ENCODE measurements at places on chromosomes 1 and 21.

DNA sequence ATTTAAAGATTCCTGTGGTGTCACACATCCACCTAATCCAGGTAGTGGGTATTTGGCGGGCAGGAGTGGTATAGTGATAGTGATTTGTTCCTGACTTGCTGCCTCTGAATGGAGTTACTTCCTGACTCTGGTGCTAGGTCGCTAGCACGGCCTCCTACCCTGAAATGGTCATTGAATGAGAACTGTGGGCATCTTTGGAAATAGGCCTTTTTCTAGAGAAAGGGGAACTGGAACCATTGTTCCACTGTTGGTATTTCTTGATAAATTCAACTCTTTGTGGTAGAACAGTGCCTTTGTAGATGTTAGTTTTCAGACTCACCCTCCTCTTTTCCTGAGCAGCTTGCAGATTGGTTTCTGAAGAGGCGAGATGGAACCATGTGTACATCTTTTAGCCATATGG lies 1.5 kb downstream of the QSOX1 start:
- no peak for DNase-seq

GRCh38 chr1:30274173-30274970 lies 449.0 kb downstream of the MATN1 start:
- DNase-seq, result no peak

GRCh38 chr1:182143825-182144645 lies 82.5 kb upstream of the ZNF648 start:
- no peak for DNase-seq

DNA sequence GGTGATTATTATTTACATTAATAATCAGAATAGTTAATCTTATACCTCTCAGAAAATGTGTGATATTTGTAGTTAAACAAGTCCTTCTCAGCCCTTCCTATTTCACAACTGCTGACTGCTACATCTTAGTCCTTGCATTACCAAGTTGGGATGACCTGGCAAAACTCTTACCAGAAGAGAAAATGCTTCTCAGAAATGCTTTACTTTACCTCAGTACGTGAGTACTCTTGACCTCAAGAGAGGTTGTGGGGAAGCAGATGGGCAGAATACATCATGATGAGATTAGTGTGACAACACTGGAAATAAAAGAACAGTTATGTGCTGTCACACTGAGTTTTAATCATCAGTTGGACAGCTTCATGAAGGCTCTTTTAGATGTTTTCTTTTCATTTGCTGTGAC lies 16.2 kb downstream of the CFAP126 start:
- DNase-seq, result no peak

GRCh38 chr1:37807220-37807554 lies 403 bp upstream of the C1orf122 start:
- DNase-seq, result no peak

DNA sequence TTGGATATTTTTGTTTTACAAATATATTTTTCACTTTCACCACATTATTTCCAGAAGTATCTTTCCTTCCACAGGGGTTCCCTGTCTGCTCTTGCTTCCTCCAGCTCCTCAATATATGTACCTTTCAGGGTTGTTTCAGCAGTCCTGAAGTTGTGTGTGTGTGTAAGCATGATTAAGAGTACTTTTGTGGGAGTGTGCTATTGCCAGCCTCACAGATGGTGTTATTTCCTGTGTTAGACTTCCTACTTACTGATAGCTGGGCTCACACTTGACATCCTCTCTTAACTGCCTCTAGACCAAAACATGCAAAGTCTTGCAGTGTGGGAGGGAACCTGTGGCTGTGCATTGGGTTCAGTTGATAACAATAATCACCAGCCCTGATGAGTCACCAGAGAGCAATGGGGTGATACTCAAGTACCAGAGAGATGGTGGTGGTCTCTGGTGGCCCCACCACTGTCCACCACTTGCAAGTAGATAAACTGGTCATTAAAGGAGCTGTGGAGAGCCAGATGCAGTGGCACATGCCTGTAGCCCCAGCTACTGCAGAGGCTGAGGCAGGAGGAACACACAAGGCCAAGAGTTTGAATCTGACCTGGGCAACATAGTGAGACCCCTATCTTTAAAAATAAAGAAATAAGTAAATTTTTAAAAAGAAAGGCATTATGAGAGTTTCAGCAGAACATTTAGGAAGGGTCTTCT lies 126.7 kb downstream of the NR5A2 start:
- DNase-seq, result no peak

DNA sequence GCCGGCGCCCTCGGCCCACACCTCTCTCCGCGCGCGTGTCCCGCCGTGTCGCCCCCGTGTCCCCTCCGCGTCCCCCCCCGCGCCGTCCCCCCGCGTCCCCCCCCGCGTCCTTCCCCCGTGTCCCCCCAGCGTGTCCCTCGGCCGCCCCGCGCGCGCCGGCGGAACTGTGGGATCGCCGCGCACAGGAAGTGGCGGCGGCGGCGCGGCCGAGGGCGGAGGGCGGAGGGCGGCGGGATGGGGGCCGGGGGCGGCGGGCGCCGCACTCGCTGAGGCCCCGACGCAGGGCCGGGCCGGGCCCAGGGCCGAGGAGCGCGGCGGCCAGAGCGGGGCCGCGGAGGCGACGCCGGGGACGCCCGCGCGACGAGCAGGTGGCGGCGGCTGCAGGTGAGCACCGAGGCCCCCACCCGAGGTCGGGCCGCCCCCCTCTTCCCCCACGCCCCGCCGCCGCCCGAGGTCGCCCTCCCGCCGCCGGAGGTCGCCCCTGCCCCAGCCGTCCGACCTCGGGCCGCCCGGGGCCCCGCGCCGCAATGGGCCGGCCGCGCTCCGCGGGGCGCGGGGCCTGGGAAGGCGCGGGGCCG lies at the start of gene AGPAT3:
TSS of gene AGPAT3 (plus strand) at position 262 of the 578 bp plus-strand sequence. CDS start 94,459 bp downstream, outside the sequence.
- DNase-seq, result no peak

DNA sequence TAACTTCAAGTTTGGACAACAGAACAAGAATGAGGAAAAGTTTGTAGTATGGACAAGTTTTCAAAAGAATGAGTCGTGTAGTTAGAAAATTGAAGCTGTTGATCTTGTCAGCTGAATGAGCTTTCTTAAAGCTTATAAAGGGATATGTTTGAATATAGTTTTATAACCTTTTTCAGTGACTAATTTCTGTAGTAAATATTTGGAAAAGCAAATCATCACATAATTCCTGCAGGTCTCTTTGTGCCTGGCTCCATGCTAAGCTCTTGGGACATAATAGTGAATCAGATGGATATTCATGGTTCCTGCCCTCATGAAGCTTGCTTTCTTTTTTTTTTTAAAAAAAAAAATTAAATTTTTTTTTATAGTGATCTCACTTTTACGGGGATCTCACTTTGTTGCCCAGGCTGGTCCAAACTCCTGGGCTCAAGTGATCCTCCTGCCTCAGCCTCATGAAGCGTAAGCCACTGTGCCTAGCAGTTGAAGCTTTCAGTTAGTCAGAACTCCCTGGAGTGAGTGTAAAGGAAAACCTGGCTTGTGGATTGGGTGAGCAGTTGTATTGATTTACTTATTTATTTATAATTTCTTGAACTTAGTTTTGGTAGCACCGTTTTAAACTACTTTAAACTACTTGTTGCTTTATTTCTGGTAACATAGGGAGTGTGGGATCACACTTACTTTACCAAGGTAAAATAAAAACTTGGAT lies 15.5 kb downstream of the DYRK1A start:
- DNase-seq, result no peak

DNA sequence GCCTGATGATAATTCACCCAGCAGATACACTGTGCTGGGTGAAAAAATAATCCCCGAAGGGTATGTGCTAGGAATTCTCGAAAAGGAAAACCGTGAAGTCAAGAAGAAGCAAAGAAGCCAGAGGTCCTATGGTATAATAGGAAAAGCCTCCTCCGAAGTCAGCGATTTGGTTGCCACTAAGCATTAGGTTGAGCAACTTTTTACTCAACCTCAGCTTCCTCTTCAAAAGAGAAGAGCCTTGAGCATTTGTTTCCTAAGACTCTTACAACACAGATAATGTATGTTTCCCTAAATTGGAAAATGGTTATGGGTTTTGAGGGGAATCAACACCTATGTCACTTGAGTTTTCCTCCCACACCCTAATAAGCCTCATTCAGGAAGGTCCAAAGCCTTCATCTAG lies 21.3 kb upstream of the MNDA start:
- DNase-seq, result no peak

GRCh38 chr1:65832296-65832695 lies 39.6 kb downstream of the PDE4B start:
- peak; percentile 35 for DNase-seq

DNA sequence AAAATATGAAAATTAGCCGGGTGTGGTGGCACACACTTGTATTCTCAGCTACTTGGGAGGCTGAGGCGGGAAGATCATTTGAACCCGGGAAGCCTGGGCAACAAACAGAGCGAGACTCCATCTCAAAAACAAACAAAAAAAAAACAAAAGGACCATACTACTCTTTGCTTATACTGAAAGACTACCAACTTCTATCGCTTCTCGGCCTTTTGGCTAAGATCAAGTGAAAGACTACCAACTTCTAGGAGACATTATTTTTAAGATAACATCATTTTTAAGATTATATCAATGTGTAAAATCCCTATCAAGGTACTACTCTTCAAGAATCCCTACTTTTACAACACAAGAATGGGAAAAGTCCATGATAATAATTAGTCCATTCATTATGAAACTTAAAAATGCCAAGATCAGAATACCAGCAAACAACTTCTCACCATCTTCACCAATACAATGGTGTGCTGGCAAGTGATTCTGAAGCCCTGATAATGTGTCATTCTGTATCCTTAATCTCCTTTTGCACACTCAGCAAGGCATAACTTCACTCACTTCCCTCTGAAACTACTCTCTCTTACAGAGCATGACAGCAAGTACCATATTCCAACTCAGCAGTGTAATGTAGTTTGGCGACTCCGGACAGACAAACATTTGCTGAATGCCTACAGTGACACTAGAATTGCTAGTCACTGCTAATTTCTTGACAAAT lies 1.7 kb downstream of the PTP4A2 start:
- DNase-seq, result no peak

DNA sequence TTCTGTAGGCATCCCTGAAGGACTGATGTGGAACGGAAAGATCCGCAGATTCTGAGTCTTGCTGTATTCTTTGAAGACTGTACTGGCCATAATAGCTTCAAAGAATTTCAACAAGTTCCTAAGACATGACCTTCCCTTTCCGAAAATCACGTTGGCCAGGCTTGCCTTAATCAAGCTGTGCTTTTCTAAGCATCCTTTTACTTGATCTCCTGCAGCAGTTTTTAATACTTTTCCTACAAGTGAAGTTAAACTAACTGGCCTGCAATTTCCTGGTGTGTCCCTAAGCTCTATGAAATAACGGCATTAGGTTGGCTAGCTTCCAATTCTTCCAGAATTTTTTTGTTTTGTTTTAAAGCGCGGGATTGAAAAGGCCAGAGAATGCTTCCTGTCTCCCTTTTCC lies 40.3 kb downstream of the SPAG17 start:
- DNase-seq, result no peak

DNA sequence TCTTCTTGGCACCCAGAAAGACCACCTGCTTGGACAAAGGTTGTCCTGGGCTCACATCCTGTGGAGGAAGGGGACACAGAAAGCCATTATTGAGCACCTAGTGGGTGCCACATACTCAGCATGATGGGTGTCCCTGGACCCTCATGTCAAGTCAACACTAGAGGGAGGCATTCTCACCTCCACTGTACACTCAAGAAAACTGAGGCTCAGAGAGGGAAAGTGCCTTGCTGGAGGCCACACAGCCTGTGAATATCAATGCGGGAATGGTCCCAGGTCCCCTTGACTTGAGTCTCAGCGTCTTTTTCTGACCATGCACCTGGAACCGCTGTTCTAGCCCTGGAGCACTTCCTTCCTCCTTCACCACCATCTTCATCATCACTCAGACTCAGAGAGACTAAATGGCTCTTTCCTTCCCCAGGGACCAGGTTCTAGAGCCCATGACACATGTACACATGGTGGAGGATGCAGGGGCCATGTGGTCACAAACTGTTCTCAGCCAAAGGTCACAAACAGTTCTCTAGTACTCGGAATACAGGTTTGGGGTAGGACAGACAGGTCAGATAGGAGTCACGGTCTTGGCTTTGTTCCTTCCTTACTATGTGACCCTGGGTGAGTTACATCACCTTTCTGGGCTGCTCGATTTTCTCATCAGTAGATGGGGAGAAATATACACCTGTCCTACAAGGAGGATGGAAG lies 89.2 kb upstream of the WNT4 start:
- no peak for DNase-seq

DNA sequence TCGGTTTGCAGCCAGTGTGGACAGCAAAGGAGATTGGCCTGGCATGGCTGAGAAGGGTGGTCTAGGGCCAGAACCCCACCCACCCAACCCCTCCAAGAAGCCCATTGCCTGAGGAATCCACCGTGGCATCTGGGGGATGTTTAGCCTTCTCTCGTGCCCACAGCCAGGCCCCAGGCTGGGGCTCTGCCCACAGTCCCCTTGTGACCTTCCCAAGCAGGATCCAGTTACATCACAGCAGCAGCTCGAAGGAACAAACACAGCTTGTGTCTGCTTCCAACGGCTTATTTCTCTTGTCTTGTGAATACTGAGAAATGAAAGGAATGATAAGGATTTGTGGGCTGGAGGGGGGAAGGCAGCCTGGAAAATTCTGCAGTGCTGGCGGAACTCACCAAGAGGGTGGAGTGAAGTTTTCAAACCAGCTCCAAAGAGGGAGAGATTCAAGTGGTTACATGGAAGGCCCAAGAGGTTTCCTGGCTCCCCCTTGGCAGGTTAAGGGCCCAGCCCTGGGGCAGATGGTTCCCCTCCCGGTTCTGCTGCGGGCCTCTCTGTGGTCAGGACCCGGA lies 61.6 kb downstream of the DHRS3 start:
- peak; percentile 88 for DNase-seq

GRCh38 chr1:84847253-84848250 lies 45.5 kb downstream of the LPAR3 start:
- peak; percentile 98 for DNase-seq

- DNase-seq, result no peak
Observed at GRCh38 chr1:180567654-180568053, 8.9 kb downstream of the OVAAL start.

- no peak for DNase-seq
Observed at GRCh38 chr21:42663860-42664535, 10.6 kb downstream of the PDE9A start.

DNA sequence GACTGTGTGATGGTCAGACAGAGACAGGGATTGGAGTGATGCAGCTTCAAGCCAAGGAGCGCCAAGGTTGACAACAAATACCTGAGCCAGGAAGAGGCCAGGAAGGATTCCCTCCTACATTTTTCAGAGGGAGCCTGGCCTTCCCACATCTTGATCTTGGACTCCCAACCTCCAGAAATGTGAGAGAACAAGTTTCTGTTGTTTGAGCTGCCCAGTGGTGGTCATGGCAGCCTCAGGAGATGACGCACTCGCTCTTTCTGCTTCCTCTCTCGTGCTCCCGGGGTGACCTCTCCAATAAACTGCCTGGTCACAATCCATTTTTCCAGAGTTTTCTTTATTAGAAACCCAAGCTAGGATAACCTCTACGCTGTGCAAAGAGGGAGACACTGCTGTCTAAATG lies 16.6 kb upstream of the IGSF5 start:
- no peak for DNase-seq

- DNase-seq, result peak; percentile 79
Observed at GRCh38 chr1:167904652-167905130, 9.2 kb downstream of the ADCY10 start.
